ENCODE measurements at places on chromosomes 5 and 9. TPM values are rescaled to one million over a fixed set of nuclear protein-coding genes. Genes with fewer than 3 reads are reported as not detected.

GCNT1 gene
- 3.8 TPM for total RNA-seq

SHROOM1 gene
- total RNA-seq = 6.9 TPM

ARL15 gene
- 10.1 TPM for total RNA-seq

FOXD4L3 gene
- not detected for total RNA-seq

PAEP gene
- not detected for total RNA-seq

FOCAD gene
- total RNA-seq = 17.1 TPM

SLC6A7 gene
- total RNA-seq = not detected

KLF4 gene
- 113 TPM for total RNA-seq

AK1 gene
- 39.9 TPM for total RNA-seq

GABRB2 gene
- not detected for total RNA-seq

GLDC gene
- 28.3 TPM for total RNA-seq

OLFM1 gene
- 4.9 TPM for total RNA-seq

TSSK1B gene
- 0.48 TPM for total RNA-seq

CD74 gene
- total RNA-seq = 125 TPM

RGS3 gene
- total RNA-seq = 22.8 TPM

PCDHGB4 gene
- total RNA-seq = 2.8 TPM

- no peak for ATAC-seq
Measured at GRCh38 chr9:650362-650761, 191.1 kb upstream of the DMRT1 start.

GRCh38 chr5:3392306-3392939 is 203.2 kb upstream of the IRX1 start:
- ATAC-seq = peak; percentile 23

GRCh38 chr9:93246111-93246510 is 62.2 kb downstream of the WNK2 start:
- no peak for ATAC-seq

DNA sequence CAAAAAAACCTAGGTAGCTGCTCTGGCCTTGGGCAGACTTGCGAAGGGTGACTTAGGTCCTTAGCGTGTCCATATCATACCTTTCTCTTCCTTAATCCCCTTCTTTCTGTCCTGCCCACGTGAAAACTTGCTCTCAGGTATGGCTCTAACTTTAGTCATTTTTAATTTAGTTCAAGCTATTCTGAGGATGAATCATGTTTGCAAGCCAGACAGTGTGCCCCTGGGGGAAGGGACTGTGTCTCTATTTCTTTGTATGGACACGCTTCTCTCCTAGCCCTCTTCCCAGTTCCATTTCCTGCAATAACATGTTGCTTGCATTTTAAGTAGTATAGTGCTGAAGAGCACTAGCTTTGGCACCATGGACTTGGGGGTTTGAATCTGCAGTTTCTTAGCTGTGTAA is 120.6 kb downstream of the PTTG1 start:
- peak; percentile 74 for ATAC-seq

DNA sequence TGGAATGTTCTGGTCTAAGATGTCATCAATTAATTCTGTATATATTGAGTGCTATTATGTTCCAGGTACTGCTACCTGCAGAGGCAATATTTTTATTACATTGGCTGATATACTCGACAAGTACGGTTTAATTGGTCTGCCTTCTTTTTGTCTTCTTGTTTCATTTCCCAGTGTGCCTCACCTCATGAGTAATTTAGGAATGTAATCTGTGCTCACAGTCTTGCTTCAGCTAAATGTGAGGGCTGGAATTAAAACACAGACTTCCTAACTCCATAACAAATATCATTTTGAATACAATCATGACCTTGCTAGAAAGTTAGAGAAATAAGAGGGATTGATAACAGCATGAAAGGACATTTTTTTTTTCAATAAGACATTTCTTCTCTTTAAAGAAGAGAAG is 20.1 kb upstream of the SPINK5 start:
- ATAC-seq = peak; percentile 85

DNA sequence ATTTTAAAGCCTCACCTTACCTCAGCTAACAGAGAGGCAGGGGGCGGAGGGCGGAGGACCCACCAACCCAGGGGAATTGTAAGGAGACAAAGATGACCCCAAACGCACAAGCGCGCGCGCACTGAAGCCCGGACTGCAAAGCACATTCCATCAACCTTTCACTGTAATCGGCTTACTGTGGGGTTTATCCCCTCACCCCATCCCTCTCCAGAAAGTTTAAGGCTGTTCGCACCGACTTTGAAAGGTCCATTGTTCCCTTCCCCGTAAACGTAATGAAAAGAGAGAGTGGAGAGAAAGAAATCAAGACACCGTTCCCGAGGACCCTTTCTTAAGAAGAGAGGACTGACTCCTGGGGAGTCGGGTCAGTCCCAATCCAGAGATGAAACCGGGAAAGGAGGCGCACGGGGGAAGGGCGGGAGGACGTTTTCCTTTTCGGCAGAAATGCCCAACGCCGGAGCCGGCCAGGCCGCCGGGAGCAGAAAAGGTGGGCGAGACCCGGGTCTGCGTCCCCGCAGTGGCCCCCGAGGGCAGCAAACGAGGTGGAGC is 464 bp downstream of the CEMIP2 start:
- no peak for ATAC-seq

GRCh38 chr9:35112257-35113020 is 3.2 kb downstream of the ATOSB start:
- ATAC-seq = peak; percentile 4

GRCh38 chr5:68110894-68111293 is 104.7 kb upstream of the PIK3R1 start:
- no peak for ATAC-seq

DNA sequence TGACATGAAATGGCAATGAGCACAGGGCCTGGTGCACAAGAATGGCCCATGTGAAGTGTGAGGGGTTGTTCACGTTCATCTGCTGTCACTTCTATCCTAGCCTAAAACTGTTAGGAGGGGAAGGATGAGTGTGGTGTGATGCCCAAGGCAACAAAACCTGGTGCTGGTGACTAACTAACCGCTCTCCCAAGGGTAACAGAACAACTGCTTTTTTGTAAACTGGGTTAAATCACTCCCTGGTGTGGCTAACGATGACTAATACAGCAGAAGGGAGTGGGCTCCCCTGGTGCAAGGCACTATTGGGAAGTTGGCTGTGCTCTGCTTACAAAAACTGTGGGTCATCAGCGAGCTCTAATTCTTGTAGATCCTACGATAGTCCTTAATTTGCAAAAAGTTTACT is 103.2 kb upstream of the VCAN start:
- ATAC-seq = no peak

- no peak for ATAC-seq
Measured at GRCh38 chr9:86242071-86242470, 17.4 kb downstream of the C9orf153 start.

- ATAC-seq = no peak
Measured at GRCh38 chr9:23733495-23734078, 92.5 kb downstream of the ELAVL2 start.

- ATAC-seq = no peak
Measured at GRCh38 chr9:76891279-76891678, 14.6 kb downstream of the PRUNE2 start.

DNA sequence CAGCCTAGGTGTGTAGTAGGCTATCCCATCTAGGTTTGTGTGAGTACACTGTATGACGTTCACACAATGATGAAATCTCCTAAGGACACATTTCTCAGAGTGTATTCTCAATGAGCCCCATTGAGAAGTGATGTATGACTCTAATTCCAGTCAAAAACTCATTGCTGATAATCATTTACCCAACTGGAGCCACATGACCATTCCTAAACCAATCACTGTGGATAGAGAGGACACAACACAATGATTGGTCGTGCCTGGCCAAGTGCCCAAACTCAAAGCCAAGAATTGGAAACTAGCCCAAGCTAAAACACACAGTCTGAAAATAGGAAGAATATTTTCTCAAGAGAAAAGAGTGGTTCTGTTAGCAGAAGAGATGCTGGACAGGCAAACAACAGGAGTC is 191.2 kb downstream of the ZNF462 start:
- no peak for ATAC-seq

GRCh38 chr9:98627296-98627695 is 81.4 kb downstream of the GABBR2 start:
- ATAC-seq = no peak

DNA sequence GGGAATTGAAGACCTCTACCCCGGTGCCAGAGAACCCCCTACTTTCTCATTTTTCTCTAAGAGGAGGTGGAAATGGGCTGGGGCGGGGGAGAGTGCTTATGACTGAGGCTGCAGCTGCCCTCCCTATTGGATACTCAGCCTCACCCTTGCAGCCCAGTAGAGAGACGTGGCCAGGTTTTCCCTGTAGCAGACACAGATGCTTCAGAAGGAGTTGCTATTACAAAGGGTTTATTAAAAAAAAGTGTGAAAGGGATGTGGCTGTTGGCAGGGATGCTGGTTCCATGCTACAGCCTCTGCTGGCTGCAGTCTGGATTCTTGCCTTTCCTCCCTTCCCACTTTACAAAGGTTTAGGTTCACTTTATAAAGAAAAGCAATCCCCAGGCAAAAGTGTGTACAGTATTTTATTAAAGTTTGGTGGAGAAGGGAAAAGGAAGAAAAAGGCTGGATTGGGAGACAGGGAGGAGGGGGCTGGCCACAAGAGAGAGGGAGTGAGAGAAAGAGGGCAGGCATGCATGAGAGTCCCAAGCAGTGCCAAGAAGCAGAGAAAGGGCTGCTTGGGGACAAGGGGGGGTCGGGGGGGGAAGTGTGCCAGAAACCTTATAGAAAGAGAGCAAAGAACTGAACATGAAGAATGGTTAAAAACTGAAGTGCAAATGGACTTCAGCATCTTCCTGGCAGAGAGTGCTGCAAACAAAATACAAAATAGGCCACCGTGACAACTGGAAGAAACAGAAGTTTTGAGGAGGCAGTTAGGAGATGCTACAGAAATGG is 29.5 kb upstream of the NFIB start:
- ATAC-seq = no peak

- no peak for ATAC-seq
Measured at GRCh38 chr5:146425023-146425422, 22.1 kb upstream of the TCERG1 start.

DNA sequence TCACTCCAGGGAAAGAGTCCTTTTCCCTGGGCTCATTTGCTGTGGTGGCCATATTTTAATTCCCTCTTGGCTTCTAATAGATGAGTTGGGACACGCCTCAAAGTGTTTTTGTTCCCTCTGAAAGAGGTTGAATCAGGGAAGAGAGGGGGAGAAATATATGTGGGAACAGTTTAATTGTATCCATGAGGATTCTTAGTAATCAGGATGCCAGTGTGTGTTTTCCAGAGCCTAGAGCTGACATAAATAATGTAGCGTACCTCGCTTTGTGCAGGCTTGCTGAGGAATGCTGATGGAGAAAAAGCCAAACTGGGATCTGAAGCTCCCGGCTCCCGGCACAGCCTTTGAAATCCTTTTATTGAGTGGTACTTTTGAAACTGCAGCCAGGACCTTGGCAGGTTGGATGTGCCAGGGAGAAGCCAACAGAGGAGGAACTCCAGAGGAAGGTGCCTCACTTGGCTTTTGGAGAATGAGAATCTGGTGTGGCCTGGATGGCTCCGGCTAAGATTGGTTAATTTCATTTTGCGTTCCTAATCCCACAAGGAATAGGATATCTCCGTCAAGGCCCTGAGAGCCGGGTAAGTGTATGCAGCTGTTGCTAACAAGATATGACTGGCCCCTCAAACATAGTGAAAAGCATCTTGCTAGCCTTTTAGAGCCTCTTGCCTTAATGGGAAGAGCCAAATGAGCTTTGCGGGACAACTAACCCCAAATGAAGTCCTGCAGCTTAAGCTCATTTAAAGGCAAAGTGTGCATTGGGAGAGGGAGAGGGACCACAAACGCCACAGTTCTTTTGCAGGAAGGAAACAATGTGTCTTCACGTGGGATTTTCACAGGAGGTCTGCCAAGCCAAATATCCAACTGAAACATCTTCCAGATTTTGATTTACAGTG is 471.1 kb upstream of the WWC1 start:
- ATAC-seq = no peak

DNA sequence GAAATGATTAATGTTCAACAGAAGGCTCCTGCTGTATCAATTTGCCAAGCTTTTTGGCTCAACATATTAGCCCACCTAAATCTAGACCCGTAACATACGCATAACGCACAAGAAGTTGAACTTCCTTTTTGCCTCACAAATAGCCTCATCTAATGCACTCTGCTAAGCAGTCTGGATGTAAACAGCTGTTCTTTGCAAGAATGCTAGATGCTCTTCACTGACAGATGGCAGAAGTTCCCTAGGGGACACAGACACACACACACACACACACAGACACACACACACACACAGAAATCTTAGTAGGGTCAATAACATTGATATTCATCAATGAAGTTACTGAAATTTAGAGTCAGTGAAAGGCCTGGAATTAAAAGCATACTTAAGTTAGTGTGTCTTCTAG is 13.2 kb upstream of the PCA3 start:
- ATAC-seq = no peak

GRCh38 chr5:59587489-59588337 is 305.8 kb downstream of the PDE4D start:
- peak; percentile 53 for ATAC-seq

DNA sequence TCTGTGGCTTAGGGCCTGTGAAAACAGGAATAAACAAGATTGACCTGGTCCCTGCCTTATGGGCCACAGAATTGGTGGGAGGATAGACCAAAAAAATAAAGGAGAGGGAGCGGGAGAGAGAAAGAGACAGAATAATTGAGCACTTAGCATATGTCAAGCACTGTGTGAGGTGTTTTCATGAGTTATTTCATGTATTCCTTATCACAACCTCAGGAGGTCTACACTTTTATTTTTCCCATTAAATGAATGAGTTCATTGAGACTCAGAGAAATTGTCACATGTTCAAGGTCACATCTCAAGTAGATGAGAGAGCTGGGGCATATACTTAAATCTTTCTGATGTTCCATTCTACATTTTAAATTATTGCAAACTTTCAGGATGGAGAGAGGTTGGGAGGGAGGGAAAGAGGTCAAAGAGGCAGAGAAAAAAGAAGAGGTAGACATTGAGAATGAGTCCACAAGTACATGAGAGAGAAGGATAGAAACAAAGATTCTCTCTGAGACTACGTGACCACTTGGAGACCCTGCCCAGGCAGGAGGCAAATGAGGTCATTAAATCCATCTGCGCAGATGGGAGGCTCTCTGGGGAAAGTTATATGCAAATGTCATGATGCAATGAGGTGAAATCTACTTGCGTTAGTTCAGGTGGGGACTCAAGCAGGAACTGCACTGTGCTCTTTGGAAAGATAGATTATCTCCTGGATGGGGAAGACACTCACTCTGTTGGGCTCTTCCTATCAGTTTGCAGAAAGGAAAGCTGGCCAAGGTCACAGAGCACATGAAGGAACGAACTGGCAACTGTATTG is 241.5 kb downstream of the PAPPA start:
- no peak for ATAC-seq

GRCh38 chr9:80320480-80320879 is 748.7 kb downstream of the TLE4 start:
- ATAC-seq = no peak

- no peak for ATAC-seq
Measured at GRCh38 chr9:93309889-93310425, 126.0 kb downstream of the WNK2 start.

- no peak for ATAC-seq
Measured at GRCh38 chr9:76023715-76024195, 133.3 kb downstream of the PCSK5 start.

- peak; percentile 88 for ATAC-seq
Measured at GRCh38 chr9:33233626-33234342, 6.2 kb upstream of the SPINK4 start.

Measured in esophagus mucosa (tissue), 1 donor.